SK-N-MC (cell line): ENCODE measurements at places on chromosomes 11 and 22.

DNA sequence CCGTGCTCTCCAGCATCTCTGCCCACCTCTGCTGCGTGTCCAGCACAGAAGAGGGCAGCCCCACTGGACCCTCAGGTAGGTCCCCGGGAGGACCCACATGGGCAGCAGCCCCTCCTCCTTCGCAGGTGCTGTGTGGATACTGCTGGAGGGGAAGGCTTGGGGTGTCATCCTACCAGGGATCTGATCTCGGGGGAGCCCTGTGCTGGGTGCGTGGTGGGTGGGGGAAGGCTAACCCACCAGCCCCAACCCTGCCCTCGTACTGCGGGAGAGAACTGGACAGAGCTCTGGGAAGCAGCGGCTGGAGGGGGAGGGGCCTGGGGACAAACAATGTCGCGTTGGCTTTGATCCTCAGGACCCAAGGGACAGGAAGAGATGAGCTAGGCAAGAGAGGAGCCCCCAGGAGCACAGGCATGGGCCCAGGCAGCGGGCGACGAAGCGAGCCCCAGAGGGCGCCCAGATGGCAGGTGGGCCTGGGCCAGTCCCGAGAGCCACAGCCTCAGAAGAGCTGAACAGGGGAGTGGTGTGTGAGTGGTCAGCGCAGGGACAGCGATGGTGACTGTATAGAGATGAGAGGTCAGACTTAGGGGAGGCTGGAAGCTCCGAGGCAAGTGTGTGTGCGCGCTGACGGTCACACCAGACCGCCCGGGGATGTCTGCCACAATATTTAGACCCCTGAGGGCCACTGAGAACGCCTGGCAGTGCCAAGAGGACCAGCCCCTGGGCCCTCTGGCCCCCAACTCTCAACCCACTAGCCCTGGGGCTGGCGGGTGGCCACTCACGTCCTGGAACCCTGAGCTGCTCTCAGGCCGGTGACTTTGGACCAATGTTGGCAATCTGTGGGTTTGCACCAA, 1.4 kb upstream of the PIM3 start:
- no peak for DNase-seq

DNA sequence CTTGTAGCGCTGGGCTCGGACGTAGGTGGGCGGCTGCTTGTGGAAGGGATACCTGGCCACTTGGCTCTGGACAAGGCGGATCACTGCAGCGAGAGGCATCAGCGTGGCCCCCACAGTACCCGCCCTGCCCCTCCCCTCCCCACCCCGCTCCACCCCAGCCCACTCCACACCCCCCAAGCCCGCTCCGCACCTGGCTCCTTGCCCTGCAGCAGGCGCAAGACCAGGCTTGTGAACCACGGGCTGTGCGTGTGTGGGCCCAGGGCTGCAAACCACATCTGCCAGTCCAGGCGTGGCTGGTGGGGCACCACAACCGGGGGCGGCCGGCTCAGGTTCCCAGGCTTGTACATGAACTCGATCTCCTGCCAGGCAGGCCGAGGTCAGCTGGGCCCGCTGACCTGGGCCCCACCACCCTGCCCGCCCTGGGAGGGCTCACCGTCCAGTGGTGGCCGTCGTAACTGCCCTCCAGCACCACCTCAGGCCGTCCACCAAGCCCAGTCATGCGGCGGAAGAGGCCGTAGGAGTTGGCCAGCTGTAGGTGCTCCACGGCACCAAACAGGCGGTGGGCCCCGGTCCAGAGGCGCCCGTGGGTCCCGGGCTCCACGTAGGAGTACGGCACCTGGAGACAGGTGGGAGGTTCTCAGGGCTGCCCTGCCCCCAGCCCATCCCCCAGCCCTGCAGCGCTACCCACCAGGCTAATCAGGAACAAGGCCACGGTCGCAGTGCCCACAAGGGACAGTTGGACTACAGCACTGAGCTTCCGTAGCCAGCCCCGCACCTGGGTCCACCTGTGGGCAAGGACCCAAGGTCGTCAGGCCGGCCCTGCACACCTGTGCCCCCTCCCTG, 2.9 kb downstream of the LMF2 start:
- no peak for DNase-seq

- no peak for DNase-seq
These were observed 19.6 kb upstream of the SEPTIN5 start for GRCh38 chr22:19694696-19695095.

GRCh38 chr11:117989351-117990102, 3.3 kb downstream of the IL10RA start:
- no peak for DNase-seq

GRCh38 chr22:31625661-31626426, 36.2 kb downstream of the PISD start:
- no peak for DNase-seq

DNA sequence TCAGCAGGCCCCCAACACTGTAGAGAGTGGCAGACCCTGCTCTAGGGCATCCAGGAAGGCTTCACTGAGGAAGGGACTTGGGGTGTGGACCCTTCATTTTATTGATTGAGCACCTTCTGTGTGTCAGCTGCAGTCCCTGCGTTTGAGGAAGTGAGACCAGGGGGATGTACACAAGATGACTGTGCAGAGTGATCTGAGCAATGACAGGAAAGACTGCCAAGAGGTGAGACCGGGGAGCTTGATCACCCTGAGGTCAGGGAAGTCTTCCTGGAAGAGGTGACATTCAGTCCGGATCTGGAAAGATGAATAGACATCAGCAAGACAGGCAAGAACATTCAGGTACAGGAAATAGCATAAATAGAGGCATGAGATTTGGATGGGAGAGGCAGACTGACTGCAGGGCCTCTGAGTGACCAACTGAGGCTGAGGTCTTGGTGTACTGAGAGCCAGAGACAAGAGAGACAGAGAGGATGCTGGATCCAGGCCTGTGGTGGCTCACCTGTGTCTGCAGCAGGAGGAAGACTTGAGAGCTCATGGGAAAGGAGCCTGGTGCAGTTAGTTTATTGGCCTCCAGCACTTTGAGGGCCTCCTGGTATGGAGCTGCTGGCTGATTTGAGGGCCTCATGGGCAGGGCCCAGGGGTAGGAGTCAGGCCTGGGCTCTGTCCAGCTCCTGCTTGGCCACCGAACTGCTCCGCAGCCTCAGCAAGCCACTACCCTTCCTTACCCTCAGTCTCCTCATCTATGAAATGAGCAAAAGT, 5.2 kb downstream of the DGAT2 start:
- DNase-seq, result no peak
